ENCODE measurements at places on chromosomes 16 and 17.
A peak's percentile ranks its signal among the peaks of the same experiment; 100 is the strongest.

DNA sequence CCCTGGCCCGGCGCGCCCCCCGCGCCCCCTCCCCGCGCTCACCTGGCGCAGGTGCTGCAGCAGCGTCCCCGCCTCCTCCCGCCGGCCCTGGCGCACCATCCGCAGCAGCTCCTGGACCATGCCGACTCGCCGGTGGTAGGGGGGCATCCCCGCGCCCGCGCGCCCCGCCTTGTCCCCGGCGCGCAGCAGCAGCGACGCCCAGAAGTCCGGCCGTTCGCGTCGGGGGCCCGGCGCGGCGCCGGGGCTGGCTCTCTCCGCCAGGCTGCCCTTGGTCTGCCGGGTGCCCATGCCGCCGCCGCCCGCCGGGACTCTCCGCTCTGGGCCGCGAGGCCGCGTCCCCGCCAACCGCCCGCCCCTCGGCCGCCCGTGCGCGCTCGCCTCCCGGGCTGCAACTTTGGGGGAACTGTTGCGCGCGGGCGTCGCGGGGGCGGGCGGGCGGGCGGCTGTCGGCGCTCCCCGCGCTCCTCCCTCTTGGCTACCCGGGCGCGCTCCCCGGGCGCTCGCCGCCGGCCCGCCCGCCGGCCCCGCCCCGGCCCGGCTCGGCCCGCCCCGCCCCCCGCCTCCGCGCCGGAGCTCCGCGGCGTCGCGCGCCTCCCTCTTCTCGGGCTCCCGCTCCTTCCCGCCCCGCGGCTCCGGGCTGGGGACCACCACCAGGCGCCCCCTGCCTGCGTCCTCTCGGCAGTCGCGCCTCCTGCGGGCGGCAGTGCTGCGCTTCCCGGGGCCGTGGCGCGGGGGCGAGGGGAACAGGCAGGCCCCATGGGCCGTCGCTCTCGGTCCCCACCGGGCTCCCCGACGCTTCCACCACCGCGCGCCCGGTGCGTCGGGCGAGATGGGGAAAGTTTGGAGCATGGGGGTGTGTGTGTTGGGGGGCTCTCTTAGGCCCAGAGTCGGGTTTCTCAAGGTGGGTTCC is at the start of gene LRRC75A:
Gene LRRC75A, minus strand, starts transcription at position 491 of the 910 bp plus-strand sequence. Its CDS starts 203 bp downstream, at position 288.
- peak; percentile 76 for DNase-seq

- DNase-seq = no peak
Measured at GRCh38 chr17:56000411-56000810, 152.9 kb upstream of the ANKFN1 start.

DNA sequence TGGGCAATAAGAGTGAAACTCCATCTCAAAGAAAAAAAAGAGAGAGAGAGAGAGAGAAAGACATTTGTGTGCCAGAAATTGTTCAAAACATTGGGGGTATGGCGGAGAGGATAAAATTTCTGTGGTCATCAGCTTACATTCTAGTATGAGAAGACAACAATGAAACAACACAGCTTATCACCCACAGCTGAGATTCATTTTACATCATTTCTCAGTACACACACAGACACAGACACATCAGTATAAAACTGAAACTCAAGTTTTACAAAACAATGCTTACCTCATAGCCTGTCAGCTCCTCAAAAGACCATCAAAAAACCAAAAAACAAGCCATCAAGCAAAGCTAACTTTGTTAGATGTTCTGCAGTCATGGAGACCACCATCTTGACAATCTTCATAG is 31.4 kb upstream of the CNEP1R1 start:
- DNase-seq = no peak

GRCh38 chr17:15967706-15968399 is 22.9 kb downstream of the ADORA2B start:
- no peak for DNase-seq

GRCh38 chr17:49741009-49741691 is 22.8 kb downstream of the FAM117A start:
- DNase-seq = no peak

- DNase-seq = no peak
Measured at GRCh38 chr16:77457046-77457445, 22.2 kb upstream of the ADAMTS18 start.

DNA sequence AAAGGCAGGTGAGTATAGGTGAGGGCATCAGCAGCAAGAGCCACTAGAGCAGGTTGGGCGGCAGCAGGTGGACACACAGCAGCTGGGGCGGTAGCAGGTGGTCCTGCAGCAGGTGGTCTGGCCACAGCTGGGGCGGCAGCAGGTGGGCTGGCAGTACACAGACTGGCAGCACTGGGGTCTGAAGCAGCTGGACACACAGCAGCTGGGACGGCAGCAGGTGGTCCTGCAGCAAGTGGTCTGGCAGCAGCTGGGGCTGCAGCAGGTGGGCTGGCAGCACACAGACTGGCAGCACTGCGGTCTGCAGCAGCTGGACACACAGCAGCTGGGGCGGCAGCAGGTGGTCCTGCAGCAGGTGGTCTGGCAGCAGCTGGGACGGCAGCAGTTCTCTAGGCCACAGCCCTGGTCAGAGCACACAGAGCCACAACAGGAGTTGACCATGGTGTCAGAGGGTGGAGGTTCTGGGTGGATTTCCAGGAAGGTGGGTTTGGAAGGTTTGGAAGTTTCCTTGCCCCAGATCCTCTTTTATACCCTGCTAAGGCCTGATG is at the start of gene KRTAP4-2:
Gene KRTAP4-2, minus strand, starts transcription at position 495 of the 545 bp plus-strand sequence. Its CDS starts 57 bp downstream, at position 438.
- no peak for DNase-seq

DNA sequence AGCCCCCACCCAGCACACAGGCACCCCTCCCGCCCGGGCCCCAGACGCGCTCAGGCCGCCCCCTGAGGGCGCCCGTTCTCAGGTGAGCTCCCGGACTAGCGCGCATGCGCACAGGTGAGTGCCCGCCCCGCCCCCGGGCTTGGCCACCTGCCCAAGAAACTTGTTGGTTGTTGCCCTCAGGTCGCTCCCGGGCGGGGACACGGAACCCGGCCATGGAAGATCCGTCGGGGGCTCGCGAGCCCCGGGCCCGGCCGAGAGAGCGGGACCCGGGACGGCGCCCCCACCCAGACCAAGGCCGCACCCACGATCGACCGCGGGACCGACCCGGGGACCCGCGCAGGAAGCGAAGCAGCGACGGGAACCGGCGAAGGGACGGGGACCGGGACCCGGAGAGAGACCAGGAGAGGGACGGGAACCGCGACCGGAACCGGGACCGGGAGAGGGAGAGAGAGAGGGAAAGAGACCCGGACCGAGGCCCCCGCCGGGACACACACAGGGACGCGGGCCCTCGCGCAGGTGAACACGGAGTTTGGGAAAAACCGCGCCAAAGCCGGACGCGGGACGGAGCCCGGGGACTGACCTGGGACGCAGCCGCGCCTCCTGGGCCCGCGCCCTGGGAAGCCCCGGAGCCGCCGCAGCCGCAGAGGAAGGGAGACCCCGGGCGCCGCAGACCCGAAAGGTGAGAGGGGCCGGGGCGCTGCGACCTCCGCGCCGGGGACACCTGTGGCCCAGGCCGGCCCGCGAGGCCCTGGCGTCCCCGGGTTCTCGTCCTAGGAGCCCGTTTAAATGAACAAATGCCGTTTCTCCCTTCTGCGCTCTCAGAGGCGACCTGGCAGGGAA is at the start of gene MARVELD3:
Gene MARVELD3, plus strand, starts transcription at position 167 of the 840 bp plus-strand sequence. Its CDS starts 46 bp downstream, at position 213.
- DNase-seq = no peak

DNA sequence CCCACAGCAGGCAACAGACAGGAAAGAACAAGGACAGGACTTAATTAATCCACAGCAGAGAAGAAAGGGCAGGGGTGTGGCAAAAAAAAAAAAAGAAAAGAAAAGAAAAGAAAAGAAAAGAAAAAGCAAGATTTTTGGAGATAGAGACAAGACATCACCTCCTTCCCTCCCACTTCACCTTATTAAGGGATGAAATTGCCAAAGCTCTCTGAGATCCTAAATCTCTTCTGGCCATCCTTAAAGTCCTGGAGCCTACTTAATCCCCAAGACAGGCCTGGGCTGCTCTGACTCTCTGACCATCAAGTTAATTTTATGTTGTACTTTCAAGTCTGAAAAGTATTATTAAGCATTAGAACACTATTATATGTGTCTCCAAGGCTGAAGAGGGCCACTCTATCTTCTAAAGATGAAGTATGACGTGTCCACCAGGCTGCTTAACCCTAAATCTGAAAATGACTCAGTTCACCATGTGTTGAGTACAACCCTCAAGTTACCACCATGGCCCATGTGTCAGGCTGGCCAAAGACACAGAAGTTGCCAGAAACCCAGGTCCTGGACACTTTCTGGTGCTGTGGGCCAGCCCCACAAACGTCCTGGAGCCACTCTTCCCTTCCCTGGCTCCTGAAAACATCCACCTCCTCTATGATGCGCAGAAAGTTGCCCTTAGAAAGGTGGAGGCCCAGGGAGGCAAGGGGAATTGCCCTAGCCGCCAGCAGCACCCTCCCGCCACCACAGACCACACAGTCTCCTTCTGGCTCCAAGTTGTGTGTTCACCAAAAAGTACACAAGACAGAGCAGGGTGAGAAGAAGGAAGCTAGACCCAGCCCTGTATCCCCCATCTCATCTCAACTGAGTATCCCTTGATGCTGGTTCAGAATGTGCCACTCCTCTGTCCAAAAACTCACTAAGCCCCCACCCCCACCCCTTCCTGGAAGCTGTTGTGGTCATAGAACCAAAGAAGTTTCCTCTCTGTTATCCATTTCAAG is 2.7 kb downstream of the SOCS1 start:
- DNase-seq = no peak

GRCh38 chr16:1678500-1679098 is 520 bp downstream of the JPT2 start:
- DNase-seq = peak; percentile 40

GRCh38 chr17:15348021-15348420 is 6.6 kb upstream of the TEKT3 start:
- peak; percentile 38 for DNase-seq

DNA sequence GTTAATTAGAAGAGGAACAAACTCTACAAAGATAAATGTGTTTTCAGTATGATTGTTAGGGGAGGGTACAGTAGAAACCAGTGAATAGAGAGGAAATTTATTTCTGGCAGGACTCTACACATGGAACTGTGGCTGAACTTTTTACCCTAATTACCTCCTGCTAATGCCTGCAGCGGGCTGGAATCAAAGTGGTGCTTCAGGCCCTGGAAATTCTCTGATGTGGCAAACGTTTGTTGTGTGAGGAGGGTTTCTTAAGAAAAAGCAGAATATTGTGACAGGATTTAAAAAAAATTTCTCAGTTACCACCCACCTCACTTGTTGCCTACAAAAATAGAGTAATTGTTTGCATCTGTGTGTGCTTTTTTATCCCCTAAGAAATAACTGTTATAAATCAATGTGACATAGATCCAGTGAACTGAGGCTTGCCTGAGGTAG is 154.5 kb downstream of the BCAS3 start:
- peak; percentile 21 for DNase-seq

- peak; percentile 77 for DNase-seq
Measured at GRCh38 chr17:81398176-81398831, 3.0 kb downstream of the BAHCC1 start.
